AG08396 (cell line): ENCODE measurements at places on chromosomes 7 and 10.

GRCh38 chr7:116899308-116899707 lies 36.9 kb downstream of the CAPZA2 start:
- no peak for DNase-seq

- DNase-seq = no peak
Measured at GRCh38 chr10:129869596-129870473, 94.2 kb downstream of the EBF3 start.

- DNase-seq = no peak
Measured at GRCh38 chr7:134988161-134988560, 1.9 kb downstream of the AGBL3 start.

DNA sequence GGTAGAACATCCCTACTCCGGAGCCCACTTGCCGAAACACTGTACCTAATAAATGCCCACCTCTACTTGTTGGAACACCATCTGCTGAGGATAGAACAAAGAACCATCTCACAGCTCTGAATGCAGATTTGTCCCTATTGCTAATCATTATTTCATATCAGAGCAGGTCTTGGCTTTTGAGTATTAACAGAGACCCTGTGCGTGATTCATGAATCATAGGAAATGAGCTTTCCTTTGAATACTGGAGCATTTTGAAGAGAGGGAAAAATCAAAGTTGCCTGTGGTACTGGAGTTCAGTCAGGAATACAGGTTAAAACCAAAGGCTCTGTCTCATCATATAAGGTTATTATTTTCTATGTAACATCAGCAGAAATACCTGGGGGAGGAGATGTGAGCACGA lies 1132.3 kb downstream of the XPNPEP1 start:
- no peak for DNase-seq
